ENCODE measurements at places on chromosomes 3 and 15.

DNA sequence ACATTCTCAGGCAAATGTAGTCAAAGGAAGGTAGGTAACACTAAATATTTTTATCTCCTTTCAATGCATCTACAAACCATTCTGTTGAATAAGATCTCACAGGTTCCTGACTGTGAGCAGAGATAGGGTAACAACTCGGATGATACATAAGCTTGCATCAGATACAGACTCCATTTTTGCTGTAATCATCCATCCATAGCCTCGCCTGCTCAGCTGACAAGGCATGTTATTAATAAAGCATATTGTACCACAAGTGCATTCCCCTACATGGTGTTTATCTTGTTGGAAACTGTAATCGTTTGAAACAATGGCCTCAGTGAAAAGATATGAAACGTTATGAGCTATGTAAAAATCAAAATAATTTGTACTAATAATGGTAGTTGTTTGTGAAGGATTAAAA, 35.4 kb upstream of the TCF12 start:
- DNase-seq = no peak

DNA sequence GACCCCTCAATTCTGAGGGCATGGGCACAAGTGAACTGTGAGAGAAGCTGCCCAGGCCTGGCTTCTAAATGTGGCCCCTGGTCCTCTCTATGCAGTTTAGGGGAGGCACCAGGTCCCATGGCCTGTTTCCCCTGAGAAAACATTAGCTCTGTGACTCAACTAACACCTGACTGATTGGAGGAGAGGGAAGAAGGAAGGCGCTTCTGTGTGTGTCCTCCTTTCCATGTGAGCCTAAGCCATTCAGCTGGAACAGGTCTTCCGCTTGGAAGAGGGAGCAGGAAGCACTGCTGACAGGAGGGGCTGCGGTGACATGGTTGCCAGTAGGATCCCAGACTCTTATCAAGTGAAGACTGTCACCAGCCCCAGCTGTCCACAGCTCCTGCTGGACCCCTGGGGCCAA, 79.5 kb downstream of the MYLK start:
- no peak for DNase-seq

DNA sequence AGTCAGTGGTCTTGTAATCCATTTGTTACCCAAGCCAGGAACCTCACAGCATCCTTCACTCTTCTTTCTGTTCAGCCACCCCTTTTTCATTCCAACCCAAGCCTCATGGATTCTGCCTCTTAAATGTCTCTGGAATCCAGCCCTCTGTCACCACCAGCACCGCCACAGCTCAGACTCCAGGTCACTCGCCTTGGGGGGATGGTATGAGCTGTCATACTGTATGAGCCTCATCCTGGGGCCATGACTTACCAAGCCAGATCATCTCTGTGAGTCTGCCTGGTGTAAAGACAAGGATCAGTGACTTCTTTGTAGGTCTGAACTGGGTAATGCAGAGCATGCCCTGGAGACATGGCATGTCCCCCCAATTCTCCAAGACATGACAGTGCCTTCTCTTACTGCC, 79.6 kb downstream of the PGPEP1L start:
- DNase-seq = no peak

- DNase-seq = no peak
These were observed 201.9 kb upstream of the STRIT1 start for GRCh38 chr3:155495387-155495786.

- no peak for DNase-seq
These were observed 84.3 kb downstream of the RAP2B start for GRCh38 chr3:153246331-153246730.

DNA sequence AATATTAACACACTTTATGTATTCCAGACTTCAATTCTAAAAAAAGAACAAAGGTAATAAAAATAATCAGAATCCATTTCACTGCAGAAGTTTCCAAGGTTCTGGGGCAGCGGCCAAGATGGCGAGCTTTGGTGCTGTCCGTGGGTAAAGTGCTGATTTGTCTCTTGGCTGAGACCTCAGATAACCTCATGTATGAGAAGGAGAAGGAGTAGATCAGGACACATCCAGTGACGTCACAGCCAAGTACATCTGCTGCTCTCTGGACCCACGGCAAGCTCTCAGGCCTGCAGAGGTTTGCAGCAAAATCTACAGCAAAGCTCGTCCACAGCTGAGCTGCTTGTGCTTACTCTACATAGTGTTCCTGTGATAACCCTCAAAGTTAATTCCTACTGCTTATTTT, 165.7 kb downstream of the MAGI1 start:
- no peak for DNase-seq

GRCh38 chr3:104549099-104549714, 817.5 kb upstream of the ALCAM start:
- DNase-seq = no peak

- no peak for DNase-seq
These were observed 49.1 kb downstream of the CMTM7 start for GRCh38 chr3:32440611-32441350.

- DNase-seq = no peak
These were observed 47.4 kb upstream of the ZBTB20 start for GRCh38 chr3:115194476-115194875.

GRCh38 chr3:72238010-72238691, 453.2 kb upstream of the PROK2 start:
- no peak for DNase-seq

- no peak for DNase-seq
These were observed 1.6 kb downstream of the THRB start for GRCh38 chr3:24492971-24493551.

- no peak for DNase-seq
These were observed 4.6 kb upstream of the SMCO1 start for GRCh38 chr3:196519718-196520082.

GRCh38 chr3:182716114-182716688, 77.1 kb upstream of the ATP11B start:
- DNase-seq = no peak

DNA sequence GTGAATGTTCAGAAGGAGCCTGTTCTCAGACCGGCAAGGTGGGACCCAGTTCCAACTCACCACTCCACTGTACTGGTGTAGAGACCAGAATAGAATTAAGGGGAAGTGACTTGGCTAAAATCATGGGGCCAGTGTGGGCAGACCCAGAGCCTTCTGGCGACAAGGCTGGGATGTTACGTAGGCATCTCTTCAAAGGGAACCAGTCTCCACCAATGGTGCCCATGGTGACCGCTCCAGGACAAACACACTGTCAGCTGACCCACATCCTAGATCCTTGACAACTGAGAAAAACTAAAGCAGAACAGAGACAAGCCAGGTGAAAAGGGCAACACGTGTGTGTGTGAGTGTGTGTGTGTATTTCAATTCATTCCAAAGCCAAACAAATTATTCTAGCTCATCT, 321.7 kb upstream of the FRG2C start:
- DNase-seq = no peak

- no peak for DNase-seq
These were observed 11.2 kb upstream of the FAM174B start for GRCh38 chr15:92666780-92667179.

DNA sequence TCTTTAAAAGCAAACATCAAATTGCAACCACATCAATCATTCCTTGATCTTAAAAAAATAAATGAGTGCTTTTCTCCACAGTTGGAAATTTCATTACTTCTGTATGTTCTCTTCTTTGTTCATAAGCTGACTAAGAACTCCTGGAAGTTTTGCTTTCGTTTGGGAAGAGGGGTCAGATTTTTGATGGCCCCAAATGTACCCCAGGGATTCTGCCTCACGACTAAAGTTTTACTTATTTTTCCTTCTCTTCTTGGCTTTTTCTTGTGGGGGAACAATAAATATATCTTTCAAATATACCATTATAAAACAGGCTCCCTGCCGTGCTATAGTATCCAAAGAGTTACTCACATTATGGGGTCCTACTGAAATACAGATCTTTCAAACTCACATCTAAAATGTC, 215.0 kb upstream of the CDIN1 start:
- DNase-seq = no peak

GRCh38 chr15:75043509-75044257, 20.3 kb downstream of the PPCDC start:
- no peak for DNase-seq

DNA sequence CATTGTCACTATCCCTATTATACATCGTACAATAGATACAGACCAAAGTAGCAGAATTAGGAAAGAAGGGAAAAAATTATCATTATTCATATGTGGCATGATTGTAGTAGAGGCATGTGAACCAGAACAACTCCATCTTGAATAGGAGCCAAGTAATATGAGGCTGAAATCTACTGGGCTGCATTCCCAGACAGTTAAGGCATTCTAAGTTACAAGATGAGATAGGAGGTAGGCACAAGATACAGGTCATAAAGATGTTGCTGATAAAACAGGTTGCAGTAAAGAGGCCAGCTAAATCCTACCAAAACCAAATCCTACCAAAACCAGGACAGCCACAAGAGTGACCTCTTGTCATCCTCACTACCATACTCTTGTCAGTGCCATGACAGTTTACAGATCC, 1035.4 kb upstream of the SEMA6D start:
- no peak for DNase-seq

DNA sequence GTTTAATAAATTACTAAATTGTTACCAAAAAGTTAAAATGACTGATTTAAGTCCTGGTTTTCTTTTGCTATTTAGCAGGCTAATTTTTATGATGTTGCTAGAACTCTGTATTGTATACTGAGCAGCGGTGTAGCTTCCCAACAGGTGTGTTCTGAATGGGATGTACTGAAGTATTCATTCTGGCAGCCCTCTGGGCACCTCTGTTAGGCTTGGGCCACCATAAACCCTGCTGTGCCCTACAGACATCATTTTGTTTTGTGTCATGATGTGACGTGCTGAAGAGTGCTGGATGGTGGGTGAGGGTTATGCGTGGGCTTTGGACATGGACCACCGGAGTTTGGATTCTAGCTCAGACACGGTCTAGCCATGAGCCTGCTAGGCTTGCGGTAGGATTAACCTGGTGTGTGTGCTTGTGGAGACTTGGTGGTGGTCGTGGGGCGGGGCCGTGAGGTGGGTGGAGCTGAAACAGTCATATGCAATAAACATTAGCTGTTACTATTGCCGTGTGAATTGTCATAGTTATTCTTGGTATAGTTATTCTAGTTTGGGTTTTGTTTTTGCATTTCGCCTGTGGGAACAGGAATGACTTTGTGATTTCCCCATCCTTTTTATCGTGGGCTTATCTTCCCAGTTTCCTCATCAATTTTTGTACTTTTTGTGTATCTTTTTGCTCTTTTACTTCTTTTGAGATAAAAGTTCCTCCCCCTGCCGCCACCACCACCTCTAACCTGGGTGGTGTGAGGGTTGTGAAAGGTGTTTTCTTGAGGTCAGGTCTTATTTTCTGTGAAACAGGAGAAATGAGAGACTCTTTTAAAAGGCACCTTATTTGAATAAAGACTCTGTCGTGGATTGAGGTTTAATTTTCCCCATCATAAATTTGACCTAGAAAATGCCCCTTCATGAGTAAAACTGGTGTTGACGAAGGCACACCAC, 93.7 kb downstream of the MCTP2 start:
- DNase-seq = no peak

- DNase-seq = no peak
These were observed 16.7 kb upstream of the ZNF280D start for GRCh38 chr15:56749982-56750381.

GRCh38 chr3:188446014-188446413, 292.1 kb downstream of the LPP start:
- no peak for DNase-seq

Measured in NCI-H1930 (cell line).